ENCODE measurements at places on chromosomes 6 and 20. TPM values are rescaled to one million over a fixed set of nuclear protein-coding genes. Genes with fewer than 3 reads are reported as not detected.

MYO6 gene
- total RNA-seq: 4.1 TPM

LTA gene
- 17.3 TPM for total RNA-seq

ZSCAN23 gene
- total RNA-seq: 1.7 TPM

HLA-DMB gene
- total RNA-seq: 8.1 TPM

AARS2 gene
- 25.6 TPM for total RNA-seq

MUC22 gene
- not detected for total RNA-seq

- no peak for DNase-seq
These were observed 116.9 kb downstream of the TAF4 start for GRCh38 chr20:61948586-61949362.

DNA sequence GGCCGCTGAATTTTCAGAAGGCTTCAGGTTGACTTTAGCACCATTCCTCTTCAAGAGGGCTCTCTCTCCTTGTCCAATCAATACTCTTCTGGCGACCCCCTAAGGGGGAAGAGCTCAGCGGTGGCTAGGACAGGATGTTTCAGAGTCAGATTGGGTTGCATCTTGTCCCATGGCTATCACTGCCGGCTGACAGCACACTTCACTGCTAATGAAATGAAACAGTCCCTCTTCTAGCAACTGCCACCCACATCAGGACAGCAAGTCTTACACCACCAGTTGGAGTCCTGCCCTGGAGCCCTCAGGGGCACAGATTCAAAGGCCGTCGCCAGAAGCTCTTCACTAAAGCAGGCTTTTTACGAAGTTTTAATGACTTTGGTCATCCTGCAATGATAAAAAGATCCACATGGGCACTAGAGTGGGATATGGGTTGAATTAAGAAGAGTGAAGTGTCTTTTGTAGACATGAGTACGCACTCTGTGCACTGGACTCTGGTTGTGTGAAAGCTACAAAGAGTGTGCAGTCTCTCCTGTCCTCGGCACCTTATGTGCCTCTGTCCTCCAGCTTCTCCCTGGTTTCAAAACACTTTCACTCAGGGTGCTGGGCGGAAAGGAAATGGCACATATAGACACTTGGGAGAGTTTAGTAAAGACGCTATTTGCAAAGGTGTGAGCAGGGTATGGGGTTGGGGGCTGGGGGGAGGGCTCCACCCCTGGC, 66.1 kb upstream of the SLC22A16 start:
- no peak for DNase-seq

DNA sequence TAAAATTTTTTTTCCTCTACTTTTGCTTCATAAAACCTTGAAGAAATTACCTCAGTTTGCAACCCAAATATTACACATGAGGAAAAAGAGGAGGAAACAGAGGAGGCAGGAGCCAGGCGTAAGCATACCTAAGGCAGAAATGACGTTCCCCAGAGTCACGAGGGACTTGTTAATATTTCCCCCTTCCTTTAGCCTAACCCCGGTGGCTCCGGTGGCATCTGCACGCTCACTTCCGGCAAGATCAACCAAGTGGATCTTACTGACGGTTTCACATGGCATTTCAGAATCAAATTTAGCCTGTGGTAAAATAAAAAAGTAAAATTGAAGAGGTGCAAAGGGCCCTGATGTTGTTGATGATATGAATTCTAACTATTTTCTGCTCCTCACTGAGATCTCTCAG, 67.4 kb downstream of the KIF16B start:
- DNase-seq: no peak

DNA sequence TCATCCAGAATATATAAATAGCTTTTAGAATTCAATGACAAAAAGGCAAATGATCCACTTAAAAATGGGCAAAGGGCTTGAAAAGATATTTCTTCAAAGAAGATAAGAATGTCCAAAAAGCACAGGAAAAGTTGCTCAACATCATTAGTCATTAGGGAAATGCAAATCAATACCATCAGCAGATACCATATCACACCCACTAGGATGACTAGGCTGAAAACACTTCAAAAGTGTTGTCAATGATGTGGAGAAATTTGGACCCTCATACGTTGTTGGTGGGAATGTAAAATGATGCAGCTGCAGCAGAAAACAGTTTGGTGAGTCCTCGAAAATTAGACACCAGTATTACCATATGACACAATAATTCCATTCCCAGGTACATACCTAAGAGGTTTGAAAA, 303.6 kb upstream of the SLC35B3 start:
- DNase-seq: no peak

DNA sequence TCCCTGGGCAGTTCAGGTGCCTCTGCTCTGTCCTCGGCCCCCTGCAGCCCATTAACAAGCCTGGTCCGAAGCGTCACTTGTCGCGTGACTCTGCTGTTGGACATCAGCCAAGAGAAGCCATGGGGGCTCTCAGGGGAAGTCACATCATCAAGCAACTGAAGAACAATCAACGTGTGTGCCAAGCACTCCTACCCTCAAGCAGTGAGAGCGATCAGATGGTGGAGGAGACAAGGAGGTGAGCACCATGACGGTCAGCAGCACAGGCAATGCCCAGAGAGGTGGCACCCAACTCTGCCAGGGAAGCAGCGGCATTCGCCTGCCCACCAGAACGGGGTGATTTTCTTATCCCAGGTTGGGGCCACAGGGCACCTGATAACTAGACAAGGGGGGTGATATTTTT, 132.7 kb downstream of the AGPAT4 start:
- no peak for DNase-seq

DNA sequence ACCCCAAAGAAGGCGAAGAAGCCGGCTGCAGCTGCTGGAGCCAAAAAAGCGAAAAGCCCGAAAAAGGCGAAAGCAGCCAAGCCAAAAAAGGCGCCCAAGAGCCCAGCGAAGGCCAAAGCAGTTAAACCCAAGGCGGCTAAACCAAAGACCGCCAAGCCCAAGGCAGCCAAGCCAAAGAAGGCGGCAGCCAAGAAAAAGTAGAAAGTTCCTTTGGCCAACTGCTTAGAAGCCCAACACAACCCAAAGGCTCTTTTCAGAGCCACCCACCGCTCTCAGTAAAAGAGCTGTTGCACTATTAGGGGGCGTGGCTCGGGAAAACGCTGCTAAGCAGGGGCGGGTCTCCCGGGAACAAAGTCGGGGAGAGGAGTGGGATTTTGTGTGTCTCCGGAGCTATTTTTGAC, 69.6 kb downstream of the HFE start:
- DNase-seq: peak; percentile 77

- DNase-seq: no peak
These were observed 166.0 kb upstream of the SCGN start for GRCh38 chr6:25485821-25486534.

DNA sequence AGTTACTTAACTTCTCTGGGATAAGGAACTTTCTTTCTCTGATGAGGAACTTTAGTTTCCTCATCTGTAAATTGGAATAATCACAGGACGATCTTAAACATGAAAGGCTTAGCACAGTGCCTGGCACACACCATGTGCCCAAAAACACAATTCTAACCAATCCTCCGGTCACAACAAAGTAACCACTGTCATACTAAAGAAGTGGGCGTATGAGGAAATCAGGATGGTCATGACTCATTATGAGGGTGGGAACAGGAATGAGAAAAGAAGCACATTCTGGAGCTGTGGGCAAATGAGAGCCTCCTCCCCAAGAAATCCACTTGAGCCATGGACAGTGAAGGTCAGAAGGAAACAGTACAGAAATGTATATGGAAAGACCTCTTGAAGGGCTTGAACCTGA, 82.9 kb downstream of the LRFN2 start:
- DNase-seq: no peak

- DNase-seq: no peak
These were observed 152.4 kb upstream of the SNX9 start for GRCh38 chr6:157670466-157671186.

DNA sequence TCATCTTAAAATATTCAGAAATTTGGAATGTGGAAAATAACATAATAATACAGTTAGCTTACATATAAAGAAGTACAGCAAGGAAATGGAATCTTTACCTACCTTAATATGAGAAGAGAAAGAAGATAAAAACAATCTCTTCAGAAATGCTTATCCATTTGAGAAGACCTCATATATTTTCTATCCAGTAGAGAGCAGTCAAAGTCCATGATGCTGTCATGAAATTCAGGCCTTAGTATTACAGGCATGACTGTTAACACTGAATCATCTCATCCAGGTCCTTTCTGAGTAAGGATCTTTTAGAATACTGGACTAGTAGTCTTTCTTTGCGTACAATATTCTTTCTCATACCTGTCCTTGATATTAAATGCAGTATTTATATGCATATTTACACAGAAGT, 713.4 kb downstream of the CD109 start:
- no peak for DNase-seq

DNA sequence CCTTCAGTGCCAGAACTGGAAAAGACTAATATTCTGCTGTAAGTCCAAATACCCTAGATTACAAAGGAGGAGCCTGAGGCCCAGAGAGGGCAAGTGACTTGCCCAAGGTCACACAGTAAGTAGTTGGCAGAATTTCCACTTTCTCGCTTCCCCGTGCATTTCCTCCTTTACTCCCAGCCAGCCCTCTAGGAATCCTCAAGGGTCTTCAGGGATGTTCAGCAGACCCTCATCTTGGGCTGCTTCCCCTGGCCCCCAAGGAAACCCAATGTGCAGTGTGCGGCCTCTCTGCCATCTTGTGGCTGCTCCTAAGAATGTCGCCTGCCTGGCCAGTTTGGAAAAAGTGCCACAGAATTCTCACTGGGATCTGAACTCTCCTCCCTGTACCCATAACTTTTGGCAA, 217.7 kb upstream of the LRFN2 start:
- DNase-seq: no peak

- no peak for DNase-seq
These were observed 172.8 kb upstream of the SNX9 start for GRCh38 chr6:157650261-157650640.

DNA sequence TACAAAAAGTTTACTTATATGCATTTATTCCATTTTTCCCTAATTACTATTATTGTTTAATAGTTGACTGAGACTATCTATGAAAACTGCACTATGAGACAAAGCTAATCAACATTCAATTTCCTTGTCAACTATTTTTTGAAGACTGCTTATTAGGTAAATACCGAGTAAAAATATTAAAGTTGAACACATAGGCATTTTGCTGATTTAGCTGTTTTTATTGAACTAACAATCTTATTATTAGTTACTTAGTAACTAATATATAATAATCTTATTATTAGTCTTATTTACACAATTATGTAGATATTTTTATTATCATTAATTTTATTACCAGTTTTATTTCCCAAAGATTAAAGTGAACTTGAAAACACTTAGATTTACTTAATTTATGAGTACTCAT, 728.8 kb downstream of the TENT5A start:
- no peak for DNase-seq

DNA sequence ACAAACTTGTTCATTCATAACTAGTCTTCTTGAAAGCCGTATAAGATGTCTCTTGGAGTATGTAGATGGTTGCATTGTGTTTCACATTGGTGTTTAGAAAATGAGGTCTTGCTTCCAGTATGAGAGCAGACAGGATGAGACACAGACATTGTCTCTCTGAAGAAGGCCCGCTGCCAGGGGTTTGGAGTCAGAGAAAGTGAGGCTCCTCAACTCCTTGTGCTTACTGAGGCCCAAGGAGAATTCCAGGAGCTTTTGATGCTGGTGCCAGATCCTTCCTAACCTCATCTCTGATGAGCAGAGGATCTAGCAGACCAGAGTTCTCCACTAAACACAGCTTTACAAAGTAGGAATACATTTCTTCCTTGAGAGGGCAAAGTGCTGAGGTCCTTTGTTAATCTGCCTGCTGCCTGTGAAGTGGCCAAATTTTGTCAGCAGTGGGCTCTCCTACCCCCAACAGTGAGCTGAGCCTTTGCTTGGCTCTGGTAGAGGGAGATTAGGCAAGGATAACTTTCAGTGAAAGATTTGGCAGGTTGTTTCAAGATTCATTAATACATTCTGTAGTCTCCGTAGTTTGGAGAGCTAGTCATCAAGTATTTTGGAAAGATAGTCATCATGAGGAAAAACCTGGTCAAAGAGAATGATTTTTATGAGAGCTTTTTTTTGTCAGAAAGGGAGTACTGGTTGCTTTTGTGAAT, 9.7 kb downstream of the MAPRE1 start:
- DNase-seq: no peak

GRCh38 chr6:149840345-149841075, 23.6 kb downstream of the LRP11 start:
- no peak for DNase-seq

Data from CD4-positive, alpha-beta memory T cell (primary cell).